ENCODE measurements at places on chromosomes 7 and 10.

DNA sequence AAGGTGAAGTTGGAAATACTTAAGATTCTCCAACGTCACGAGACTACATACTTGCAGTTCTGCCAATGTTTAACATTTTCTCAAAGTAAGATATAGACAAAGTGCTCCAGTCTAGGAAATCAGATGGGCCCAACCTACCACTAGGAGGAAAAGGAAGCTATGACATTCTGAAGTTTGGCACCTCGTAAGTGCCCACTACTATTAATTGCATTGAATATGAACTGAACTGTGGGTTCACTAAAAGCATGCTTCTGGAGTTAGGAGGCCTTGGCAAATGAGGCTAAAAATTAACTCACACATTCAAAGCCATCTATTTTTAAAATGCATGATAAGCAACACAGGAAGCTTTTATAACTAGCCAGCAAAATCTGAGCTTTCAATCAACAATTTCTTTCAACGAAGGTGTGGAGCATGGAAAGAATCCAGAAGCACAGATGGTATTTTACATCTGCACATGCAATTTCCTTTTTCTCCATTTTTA, 149.7 kb downstream of the LRRTM3 start:
- DNase-seq: no peak

DNA sequence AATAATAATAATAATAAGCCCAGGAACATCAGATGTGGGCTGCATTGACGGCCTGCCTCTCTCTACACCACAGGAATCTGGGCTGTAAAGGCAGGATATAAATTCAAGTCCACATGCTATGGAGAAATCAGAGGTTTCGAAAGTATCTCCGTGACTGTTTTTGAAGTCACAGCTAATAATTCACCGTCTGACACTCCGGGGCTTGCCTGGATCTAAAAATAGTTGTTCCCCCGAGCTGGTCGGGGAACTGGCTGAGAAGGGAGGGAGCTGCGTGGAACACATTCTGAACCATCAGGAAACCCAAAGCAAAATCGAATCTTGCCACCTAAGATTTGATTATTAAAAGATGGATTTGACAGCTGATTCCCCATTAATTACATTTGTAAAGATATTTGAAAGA, 35.4 kb downstream of the KLF6 start:
- no peak for DNase-seq

DNA sequence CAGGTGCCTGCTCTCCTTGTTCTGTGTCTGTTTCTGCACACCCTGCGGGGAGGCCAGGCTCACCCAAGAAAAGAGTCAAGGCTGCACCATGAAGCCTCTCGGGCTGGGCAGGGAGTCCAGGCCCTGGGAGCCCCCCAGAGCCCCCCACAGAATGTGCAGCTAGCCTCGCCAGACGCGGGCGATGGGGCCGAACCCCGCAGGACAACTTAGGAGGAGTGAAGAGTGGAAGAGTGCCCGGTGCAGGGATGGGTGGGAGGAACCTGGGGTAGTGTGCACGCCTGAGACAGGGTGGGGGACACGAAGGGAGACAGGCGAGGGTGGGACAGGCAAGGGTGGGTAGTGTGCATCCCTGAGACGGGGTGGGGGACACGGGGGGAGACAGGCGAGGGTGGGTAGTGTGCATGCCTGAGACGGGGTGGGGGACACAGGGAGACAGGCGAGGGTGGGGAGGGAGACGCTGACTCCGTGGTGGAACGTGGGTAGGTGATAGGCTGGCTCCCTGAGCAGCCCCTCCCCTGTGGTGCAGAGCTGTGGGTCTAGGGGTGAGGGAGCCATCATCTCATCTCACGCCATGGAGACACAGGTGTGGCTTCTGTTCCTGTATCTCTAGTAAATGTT, 615.4 kb downstream of the DNAJB6 start:
- no peak for DNase-seq

GRCh38 chr7:116886543-116887156, 24.3 kb downstream of the CAPZA2 start:
- no peak for DNase-seq

GRCh38 chr7:138727336-138728099, 26.4 kb upstream of the SVOPL start:
- DNase-seq: no peak

- DNase-seq: no peak
These were observed 215.8 kb downstream of the PTPRN2 start for GRCh38 chr7:158371856-158372255.

DNA sequence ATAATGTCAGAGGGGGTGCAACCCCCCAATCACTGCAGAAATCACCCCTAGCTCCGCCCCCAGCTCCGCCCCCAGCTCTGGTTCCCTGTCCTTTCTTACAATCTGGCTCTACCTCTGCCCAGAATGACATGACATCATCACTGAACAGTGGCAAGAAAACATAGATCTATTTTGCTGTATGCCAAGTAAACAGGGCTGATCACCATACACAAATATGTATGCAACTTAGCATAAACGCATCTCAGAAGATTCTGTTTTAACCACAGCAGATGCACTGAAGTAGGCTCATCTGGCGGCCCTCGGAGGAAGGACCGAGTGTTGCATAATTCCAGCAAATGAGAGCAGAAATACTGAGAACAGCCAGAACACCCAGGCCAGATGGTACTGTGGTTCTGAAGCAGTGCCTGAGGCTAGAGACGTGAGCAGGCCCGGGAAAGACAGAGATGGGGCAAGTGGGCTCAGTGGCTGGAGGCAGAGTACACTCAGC, 293.3 kb upstream of the KLF14 start:
- no peak for DNase-seq

DNA sequence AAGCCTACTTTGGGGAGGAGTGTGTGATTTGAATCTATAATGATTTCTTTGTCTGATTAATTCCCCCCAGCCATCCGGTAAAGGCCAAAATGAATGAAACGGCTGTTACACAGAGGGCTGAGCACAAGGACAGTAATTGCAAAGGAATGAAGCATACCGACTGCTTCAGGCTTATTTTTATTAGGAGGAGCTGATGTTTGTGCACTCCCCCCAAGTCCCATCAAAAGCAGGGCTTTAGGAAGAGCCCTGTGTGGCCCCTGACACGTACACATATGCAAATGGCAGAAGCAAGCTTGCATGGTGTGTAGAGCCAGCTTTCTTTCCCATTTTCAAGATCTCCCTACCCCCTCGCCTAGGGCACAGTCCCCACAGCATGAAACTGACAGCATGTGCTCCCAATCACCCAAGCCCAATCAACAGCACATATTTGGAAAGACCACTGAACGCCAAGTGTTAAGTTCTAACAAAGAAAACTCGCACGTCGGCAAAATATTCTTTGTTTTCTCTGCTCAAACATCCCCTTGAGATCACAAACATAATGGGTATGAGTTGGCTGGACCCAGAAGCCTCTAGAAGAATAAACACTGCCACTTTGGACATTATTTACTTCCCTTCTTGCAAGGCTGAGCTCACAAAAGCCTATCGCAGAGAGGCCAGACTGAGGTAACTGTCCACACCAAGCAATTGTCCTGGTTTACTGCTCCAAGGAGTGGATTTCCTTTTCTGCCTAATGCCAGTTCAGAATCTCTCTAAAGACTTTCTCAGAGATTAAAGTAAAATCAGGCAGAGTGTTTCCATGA, 143.0 kb downstream of the CUBN start:
- no peak for DNase-seq

DNA sequence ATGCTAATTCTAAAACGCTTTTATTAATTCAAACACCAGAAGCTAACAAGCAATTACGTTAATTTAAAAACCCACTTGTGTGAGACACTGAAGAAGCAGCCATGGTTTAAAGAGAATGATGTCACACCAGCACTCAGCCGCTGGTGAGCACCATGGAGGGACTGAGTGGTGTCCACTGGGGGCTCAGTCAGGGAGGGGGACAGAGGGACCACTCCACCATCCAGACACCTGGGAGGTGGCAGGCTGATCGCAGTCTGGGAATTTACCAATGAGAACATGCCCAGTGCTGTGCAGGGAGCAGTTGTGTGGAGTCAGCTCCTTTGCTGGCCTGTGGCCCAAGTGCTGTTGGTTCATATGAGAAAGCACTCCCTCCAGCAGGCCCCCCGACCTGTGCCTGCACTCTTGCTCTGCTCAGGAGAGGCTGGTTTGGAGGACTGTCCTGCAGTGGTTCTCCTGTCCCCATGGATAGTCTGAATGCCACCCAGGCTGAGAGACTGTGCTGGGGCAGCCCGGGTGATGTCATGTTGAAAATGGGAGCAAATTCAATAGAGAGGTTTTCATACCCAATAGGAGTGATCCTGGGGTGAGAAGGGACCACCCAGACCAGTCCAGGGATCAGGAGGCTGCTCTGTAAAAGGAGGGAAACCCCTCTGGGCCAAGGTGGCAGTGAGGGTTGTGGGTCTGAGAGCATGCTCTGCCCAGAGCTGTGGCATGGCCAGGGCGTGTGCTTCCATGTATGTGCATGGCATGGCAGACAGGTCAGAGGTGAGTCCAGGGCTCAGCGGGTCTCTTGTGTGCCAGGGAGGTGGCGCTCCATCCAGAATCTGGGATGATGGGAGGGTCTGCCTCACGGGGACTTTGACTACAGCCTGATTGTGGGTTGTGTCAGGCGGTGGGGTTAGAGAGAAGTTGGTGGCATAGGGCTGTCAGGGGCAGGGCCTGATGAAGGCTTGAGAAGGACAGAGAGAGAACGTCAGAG, 12.7 kb downstream of the ADCY1 start:
- DNase-seq: no peak

DNA sequence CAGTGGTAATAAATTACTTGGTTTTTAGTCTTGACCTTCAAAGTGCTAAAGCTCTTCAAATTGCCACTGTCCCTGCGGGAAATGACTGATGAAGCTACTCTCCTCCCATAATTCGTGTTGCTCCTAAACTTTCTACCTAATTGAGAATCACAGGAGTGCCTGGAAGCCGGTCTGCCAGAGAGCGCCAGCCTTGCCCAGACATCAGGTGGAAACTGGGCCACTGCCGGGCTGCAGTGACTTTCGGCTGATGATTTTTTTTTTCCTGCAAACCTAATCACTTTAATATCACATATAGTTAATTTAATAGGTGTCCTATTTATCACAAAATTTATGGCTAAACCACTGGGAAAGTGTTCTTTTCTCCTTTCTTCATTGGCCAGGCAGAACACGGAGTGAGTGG, 59.6 kb upstream of the UBE3C start:
- DNase-seq: no peak

Data from stimulated activated CD4-positive, alpha-beta T cell treated with anti-CD3 and anti-CD28 coated beads, TNF-alpha, amount 100 ng/mL, for 24 hours (primary cell).